GM20000 (cell line): ENCODE measurements at places on chromosomes 7 and 10.

GRCh38 chr10:132239126-132240031, 52.6 kb downstream of the DPYSL4 start:
- DNase-seq: no peak

DNA sequence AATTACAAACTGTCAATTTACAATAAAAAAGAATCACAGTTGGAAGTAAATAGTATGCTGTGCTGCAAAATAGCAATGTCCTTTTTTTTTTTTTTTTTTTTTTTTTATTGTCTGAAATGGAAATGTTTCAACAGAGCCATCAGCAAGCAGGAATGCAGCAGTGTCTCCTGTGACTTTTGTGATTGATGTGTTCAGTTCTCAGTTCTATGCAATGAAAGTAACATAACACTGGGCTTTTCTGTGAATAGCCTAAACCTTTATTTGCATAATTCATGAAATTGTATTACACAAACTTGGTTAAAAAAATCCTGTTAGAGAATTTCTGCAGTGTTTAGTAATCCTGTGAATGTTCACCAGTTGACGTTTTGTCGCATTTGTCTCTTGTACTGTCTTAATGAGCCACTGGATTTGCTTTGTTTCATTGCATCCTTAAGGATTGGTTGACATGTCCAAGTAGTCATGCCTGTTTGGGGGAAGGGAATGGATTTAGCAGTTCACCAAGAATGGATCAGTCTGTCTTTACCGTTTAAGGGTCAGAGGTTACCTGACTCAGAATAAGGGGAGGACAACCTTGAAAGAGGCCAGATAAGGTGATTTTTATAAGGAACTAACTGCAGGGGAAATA, 192.7 kb downstream of the MLLT10 start:
- DNase-seq: no peak

DNA sequence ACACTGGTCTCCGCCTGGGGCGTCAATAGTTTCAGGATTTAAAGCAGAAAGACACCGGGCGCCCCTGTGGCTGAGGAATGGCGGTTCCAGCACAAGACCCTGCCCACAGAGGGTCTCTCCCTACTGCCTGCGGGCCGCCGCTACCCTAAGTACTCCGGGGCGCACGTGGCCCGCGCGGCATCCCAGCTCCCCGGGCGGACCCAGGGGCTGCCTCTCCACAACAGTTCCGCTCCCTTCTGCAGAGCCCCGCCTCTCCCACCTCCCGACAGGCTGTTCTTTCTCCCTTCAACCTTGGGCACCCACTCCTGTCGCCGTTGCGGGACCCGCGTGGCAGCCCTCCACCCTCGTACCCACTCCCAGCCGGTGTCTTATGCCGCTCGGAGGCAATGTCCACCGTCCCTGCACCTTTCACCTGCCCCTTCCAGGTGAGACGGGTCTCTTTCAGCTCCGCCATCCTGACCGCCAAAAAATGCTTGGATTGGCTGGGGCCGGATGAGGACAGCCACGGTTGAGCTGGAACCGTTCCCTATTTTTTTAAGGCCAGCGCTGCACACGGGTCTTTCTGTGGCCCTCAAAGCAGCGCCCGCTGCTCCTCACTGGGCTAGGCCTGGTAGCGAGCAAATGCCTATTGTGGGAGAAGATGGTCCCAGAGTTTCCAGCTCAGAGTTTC, 1.6 kb upstream of the NKX2-3 start:
- DNase-seq: no peak

DNA sequence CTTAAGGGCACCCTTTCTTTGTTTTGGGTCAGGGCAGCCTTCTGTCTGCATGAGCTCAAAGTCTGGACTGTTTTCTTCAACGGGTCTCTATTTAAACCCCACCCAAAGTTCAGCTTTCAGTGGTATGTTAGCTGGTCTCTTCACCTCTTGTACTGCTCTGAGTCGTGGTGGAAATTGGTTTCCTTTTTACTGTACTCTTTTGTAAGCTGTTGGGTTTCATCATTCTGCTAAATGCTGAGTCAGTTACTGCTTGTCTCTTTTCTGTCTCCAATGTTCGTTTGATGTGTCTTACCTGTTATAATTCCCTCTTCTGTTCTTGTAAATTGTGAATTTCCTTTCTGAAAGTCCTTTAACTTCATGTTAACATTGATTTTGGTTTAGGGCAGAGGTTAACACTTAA, 64.1 kb upstream of the MALRD1 start:
- DNase-seq: no peak
